ENCODE measurements at places on chromosomes 1 and 21.

DNA sequence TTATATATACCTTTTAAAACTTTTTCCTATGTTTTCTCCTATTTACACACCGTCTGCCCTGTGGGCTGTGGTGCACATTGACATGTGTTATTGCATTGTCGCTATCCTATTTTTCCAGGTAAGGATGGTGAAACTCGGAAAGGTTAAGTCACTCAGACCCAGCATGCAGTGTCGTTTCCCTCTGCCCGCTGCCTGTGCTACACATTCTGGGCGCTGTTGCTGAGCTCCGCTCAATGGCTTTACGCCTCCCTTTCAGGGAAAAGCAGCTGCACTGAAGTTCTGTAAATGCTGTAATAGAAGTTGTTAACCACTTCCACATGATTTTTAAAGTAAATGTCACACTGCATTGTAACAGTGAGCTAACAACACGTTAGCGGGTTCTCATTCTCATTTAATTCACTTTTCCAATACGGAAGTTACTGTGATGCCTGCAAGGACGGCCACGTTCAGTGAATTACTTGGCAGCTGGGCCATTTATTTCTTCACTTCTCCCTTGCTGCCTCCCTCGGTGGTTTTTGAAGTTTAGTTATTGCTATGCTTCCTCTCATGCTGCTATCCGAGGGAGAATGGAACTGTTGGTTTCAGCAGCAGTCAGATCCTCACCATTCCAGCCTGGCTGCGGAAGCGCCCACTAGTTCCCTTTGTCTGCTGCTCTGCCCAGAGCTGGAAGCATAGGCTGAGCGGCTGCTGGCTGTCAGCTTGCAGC, 288.7 kb downstream of the SPATA17 start:
- DNase-seq, result no peak

DNA sequence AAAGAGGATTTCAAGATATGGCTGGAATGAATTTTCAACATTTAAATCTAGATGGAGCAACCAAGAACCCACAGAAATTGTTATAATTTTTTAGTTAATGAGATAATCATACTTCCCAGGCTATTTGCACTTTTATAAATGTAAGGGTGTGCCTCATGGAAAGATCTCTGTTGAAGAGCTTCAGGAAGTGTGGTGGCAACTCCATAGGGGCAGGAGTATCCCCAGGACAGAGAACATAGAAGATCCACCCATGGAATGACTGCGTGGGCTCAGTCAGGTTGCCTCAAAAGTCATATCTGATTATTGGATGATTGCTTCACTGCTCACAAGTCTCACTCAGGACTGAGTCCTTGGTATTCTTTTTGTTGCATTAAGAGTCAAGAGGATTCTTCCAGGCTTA, 167.4 kb upstream of the KIAA0040 start:
- DNase-seq, result no peak

DNA sequence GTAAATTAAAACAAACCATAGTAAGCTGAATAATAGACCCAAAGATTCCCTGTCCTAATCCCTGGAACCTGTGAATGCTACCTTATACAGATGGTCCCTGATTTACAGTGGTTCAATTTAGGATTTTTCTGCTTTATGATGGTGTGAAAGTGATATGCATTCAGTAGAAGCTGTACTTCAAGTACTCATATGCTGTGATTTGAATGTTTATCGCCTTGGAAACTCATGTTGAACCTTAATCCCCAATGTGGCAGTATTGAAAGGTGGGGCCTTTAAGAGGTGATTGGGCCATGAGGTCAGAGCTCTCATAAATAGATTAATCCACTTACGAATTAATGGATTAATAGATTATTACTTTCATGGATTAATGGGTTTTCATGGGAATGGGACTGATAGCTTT, 10.6 kb upstream of the RRP15 start:
- no peak for DNase-seq

DNA sequence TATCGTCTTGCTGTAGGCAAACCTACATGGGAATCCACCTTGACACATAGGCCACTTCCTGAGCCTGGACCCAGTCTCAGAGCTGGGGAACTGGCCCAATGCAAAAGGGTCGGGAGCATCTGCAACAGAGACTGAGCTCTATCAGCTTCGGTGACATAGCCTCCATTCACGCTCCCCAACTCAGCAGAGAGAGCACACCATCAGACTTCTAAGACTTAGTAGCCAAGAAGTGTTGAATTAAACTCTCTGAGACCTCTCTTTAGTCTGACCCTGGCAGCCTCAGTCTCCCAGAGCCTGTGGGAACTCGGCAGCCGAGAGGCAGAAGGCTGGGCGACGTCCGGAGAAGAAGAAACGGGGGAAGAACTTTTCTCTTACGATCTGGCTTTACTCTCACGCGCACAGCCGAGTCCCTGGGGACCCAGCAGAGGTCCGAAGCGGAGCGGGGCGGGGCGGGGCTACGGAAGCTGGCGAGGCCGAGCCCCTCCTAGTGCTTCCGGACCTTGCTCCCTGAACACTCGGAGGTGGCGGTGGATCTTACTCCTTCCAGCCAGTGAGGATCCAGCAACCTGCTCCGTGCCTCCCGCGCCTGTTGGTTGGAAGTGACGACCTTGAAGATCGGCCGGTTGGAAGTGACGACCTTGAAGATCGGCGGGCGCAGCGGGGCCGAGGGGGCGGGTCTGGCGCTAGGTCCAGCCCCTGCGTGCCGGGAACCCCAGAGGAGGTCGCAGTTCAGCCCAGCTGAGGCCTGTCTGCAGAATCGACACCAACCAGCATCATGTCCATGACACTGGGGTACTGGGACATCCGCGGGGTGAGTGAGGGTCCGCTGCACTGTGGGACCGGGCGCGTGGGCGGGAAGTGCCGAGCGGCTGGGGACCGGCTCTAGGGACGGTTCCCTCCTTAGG, at the start of gene GSTM4:
TSS of gene GSTM4 (plus strand) at position 485 of the 905 bp plus-strand sequence. CDS start at position 776, 291 bp downstream.
- peak; percentile 72 for DNase-seq

- DNase-seq, result no peak
Observed at GRCh38 chr1:172241540-172241939, 178.9 kb upstream of the C1orf105 start.

DNA sequence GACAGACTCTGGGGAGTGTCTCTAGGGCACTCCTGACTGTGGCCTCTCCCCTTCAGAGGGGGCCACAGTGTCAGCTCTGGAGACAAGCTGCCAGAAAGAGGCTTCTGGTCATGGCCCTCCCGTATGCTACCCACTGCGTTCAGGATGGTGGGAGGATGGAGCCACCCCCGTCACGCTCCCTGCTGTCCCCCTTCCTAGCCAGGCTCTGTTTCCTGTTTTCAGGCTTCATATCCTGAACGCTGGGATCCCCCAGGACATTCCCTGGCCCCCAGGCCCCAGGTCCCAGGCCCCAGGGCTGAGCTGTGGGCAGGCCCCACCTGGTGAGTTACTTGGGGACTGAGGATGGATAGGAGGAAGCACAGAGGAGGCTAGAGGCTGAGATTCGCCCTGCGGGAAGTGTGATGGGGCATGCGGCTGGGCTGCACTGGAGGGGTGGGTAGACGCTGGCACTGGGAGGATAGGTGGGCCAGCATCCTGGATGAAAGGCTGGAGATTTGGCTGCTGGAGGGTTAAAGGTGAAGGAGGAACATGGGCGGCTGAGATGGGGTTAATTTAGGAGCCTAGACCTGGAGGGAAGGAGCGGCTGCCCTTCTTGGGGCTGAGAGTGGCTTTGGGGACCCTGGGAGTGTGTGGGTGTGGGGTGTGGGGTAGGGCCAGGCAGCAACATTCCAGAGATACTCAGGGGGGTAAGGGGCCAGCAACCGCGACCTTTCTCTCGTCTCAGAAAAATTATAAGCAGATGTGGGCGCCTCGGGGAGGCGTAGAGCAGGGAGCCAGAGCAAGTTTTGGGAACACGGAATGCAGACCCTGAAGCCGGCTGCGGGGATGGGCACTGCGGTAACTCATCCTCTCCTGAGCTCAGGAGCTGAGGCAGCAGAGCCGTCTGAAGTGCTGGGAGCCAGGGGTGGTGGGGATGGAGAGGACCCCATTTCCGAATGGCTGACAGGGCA, 8.7 kb downstream of the PEAR1 start:
- no peak for DNase-seq

- DNase-seq, result peak; percentile 45
Observed at GRCh38 chr1:204941421-204942338, 71.0 kb downstream of the NFASC start.
